ENCODE measurements at places on chromosomes 1 and 21.

- DNase-seq = no peak
These were observed 635 bp upstream of the MMEL1 start for GRCh38 chr1:2633366-2633935.

DNA sequence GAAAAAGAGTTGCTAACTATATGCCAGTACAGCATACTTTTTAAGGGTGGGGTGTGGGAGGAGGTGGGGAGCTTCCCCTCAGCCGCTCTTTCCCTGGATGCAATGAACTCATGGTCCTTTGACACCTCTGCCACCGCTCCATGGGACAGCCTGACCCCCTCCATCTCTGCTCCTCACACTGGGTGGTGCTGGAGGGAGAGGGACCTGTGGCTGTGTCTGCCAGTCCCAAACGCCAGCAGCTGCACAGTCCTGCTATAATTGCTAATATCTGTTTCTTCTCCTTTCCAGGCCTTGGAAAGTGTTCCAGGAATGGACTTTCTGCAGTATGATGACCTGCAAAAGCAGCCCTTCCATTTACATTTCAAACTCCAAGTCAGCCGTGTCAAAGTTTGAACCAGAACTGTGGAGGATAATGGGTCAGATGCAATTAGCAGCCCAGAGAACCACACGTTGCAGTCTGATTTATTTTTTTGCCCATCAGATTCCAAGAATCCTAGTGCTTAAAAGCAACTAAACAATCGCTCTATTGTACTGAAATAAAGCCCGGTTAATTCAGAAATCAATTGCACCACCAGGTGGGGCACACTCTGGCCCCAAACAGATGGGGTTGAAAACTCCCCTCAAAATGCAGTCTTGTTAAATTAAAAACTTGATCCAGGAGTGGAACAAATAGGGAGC lies 160.7 kb upstream of the LMO4 start:
- DNase-seq = no peak

GRCh38 chr21:27192281-27192949 lies 225.5 kb upstream of the ADAMTS5 start:
- no peak for DNase-seq

GRCh38 chr1:212680680-212681389 lies 18.8 kb downstream of the BATF3 start:
- DNase-seq = no peak

DNA sequence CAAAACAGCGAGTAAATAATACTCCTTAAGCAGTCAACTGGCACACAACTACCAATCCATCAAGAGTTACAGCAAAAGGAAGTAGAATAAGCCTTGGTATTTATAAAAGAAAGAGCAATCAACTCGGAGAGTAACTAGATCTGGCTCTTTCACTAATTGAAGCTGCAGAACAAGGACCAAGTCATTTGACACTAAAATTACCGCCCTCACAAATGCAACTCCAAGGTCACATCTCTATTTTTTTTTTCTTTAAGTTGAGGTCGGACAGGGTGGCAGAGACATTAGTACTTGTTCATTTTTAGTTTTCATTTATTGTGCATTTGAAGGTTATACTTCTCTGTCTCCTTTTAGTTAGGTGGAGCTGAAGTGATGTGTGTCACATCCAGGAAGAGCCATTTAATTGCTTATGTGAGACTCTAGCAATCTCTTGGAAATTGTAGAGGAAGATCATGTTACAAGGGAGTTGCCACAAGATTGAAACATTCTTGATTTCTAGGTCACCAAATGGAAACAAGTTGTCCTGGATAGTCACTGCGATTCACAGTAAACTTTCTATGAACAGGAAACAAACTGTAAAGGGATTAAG lies 138.1 kb upstream of the ADAMTS5 start:
- DNase-seq = no peak

GRCh38 chr1:206111271-206111927 lies 5.8 kb downstream of the AVPR1B start:
- no peak for DNase-seq

- DNase-seq = no peak
These were observed 41.0 kb downstream of the NRIP1 start for GRCh38 chr21:15023776-15024175.

DNA sequence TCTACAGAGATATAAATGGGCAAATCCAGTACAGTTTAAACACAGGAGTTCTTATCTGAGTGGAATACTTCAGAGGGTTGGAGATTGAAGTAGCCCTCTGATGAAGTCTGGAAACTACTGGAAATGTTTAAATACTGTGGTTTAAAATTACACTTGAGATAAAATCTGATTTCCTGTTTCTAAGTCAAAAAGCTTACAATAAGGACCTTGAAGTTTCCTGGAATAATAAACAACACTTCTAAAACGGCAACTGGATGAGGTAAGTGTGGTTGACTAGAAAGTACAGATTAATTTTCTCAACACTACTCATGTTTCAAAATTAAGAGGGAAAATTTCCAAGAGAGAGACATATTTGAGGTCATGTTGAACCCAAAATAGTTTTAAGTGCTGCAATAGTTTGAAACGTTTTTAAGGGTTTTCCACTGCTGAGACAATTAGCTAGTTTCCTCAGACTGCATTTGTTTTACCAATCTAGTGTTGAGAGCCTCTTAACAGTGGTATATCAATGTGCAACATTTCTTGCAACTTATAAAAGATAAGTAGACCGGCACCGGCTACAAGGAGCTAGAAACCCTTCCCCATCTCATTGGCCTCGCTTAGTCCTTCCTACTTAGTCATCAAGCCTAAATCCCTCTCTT lies 27.4 kb downstream of the KCNA3 start:
- DNase-seq = peak; percentile 66

GRCh38 chr1:12654657-12655056 lies 10.8 kb downstream of the AADACL4 start:
- DNase-seq = no peak

- no peak for DNase-seq
These were observed 79.2 kb downstream of the MAN1C1 start for GRCh38 chr1:25695771-25696311.

GRCh38 chr1:94716965-94717364 lies 103.2 kb upstream of the SLC44A3 start:
- no peak for DNase-seq

DNA sequence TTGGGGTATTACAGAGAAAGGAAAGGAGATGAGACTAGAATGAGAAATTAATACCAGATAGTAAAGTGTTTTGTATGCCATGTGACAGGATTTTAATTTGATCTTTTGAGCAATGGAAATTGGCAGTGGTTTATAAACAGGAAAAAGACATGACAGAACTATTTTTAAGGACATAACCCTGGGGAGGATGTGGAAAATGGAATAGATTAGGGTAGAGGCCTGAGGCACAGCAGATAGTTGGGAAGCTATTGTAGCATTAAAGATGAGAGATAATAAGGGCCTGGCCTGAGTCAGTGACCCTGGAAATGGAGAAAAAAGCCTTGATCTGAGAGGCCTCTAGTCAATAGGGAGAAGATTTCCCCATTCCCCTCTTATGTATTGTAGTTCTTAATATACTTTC lies 22.1 kb upstream of the KCNA3 start:
- DNase-seq = no peak

DNA sequence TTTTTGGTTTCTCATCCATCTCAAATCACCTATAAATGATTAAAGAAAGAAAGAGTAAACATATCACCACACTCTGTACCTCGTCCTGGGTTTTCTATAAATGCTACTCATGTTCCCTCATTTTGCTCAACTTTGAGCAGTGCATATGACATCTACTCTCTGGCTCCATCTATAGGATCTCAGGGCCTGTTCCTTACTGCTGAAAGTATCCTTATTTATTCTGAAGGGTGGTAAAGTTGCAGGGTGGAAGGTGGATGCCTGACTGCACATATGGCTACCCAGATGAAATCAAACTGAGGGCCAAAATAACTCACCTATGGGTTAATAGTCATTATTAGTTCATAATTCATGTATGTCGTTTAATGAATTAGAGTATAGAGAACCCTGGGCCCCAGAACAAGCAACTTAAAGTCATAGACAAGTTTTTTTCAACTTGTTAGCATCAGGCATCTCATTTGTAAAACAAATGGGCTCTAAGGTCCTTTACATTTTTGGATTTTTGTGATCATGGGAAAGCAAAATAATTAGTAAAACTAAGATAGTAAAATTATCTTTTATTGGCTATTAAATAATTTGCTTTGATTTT lies 46.5 kb downstream of the NCF2 start:
- DNase-seq = peak; percentile 55

- no peak for DNase-seq
These were observed 470.5 kb downstream of the LTN1 start for GRCh38 chr21:28522014-28522799.

- DNase-seq = no peak
These were observed 61.6 kb downstream of the NFIA start for GRCh38 chr1:61143821-61144424.

- peak; percentile 95 for DNase-seq
These were observed at the start of gene ADIPOR1 for GRCh38 chr1:202957733-202958543. Gene ADIPOR1 (minus strand): TSS chr1:202958312. CDS start chr1:202951070, 7,242 bp downstream.

GRCh38 chr1:83641206-83641658 lies 357.7 kb downstream of the TTLL7 start:
- no peak for DNase-seq

DNA sequence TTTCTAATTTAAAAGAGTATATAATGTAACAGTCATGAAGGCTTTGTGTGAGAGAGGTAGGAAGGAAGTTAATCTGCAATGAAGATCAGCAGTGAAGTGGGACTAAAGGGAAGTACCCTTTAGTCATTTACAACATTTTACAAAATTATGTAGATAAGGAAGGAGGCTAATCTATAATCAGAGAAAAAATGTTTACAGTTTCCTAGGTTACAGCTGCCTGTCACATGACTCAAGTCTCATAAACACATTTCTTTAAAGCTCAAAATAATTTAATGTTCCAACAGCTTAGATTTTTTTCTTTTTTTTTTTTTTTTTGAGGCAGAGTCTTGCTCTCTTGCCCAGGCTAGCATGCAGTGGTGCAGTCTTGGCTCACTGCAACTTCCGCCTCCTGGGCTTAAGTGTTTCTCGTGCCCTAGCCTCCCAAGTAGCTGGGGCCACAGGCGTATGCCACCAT lies 26.2 kb upstream of the CAP1 start:
- peak; percentile 47 for DNase-seq

GRCh38 chr1:212233321-212233720 lies 51.9 kb upstream of the PPP2R5A start:
- DNase-seq = no peak

DNA sequence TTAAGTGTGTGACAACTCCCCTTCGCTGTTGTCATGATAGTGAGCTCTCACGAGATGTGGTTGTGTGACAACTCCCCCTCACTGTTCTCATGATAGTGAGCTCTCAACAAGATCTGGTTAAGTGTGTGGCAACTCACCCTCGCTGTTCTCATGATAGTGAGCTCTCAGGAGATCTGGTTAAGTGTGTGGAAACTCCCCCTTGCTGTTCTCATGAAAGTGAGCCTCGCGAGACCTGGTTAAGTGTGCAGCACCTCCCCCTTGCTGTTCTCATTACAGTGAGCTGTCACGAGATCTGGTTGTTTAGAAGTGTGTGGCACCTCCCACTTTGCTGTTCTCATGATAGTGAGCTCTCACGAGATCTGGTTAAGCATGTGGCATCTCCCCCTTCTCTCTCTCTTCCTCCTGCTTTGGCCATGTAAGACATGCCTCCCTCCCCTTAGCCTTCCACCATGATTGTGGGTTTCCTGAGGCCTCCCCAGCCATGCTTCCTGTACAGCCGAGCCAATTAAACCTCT lies 25.1 kb upstream of the LSS start:
- DNase-seq = peak; percentile 61

DNA sequence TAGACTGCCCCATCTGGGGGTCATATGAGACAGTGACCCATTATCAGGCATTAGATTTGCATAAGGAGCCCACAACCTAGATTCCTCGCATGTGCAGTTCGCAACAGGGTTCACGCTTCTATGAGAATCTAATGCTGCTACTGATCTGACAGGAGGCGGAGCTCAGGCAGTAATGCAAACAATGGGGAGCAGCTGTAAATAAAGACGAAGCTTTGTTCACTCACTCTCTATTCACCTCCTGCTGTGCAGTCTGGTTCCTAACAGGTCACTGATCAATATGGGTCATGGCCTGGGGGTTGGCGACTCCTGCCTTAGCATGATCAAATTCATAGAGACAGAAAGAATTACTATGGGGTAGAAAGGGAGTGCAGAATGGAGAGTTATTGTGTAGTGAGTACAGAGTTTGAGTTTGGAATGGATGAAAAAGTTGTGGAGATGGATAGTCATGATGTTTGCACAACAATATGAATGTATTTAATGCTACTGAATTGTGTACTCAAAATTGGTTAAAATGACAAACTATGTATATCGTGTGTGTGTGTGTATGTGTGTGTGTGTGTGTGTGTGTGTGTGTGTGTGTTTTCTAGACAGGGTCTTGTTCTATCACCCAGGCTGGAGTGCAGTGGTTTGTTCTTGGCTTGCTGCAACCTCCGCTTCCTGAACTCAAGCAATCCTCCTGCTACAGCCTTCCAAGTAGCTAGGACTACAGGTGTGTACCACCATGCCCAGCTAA lies 42.2 kb downstream of the BTF3L4 start:
- DNase-seq = no peak

DNA sequence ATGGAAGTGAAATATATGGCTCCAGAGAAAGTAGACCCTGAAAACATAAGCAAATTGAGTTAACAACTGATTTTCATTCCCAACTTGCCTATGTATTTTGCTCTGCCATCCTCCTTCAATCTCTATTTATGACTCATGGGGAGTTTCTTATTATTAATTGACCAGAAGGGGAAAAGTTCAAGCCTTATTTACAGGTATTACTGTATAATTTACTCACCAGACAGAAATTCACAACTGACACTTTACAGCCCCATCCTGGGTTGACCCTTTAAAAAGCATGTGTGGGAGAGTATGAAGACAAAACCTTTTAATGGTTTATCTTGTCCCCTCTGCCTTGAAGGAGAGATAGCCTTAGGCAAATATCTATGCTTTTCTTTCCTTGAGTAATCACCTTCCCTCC lies 39.8 kb upstream of the C1orf53 start:
- no peak for DNase-seq

DNA sequence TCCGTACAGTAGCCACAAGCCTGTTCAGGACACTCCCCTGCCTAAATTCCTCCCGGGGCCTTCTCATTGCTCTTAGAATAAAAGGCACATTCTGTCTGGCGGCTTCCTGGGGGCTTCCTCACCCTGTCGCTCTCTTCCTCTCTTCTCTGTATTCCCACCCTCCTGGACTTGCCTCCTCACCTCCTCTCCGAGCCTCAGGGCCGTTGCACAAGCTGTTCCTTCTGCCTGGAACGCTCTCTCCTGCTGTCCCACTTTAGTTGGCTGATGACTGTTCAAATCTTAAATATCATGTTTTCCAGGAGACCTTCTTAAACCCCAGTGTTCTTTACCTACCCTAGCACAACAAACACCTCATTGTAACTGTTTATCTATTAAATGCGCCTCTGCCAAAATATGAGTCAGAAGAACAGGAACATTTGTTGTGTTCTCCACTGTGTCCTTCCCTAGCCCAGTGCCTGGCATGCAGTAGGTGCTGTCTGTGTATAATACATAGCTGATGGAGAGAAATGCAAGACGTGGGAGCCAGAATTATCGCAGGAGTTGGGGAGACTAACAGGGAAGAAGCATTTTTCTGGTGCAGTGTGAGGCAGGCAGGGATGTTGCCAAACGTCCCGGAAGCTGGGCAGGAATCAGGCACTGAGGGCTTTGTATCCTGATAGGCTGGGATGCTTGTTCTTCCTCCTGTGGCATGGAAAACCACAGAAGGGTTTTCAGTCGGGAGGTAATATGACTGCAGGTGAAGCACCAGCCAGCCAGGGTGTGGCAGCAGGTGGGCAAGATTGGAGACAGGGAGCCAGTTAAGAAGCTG lies 24.1 kb upstream of the THRAP3 start:
- no peak for DNase-seq

GRCh38 chr1:92851729-92852128 lies 19.9 kb downstream of the RPL5 start:
- DNase-seq = no peak

Data from CD4-positive, alpha-beta T cell treated with Interleukin-12 subunit alpha and Interleukin-12 subunit beta, for 1 hour (primary cell).